ENCODE measurements at places on chromosomes 16 and 17. TPM values are rescaled to one million over a fixed set of nuclear protein-coding genes. Genes with fewer than 3 reads are reported as not detected.

Gene GAST
- total RNA-seq = not detected

Gene SLC12A3
- total RNA-seq = not detected

Gene CD300E
- total RNA-seq = not detected

Gene CNTNAP1
- 9.3 TPM for total RNA-seq

Gene MYOCD
- not detected for total RNA-seq

Gene PSMD7
- 283 TPM for total RNA-seq

Gene KPNA2
- 187 TPM for total RNA-seq

Gene HBQ1
- not detected for total RNA-seq

Gene NTN1
- 0.79 TPM for total RNA-seq

All from MG63 (cell line).